Muscle of arm (tissue), 14 donors: ENCODE measurements at places on chromosomes 1 and 21. TPM values are rescaled to one million over a fixed set of nuclear protein-coding genes. Genes with fewer than 3 reads are reported as not detected.

OR2G6 gene
- polyA plus RNA-seq = not detected

GRCh38 chr1:248855580-248855979, 3.3 kb downstream of the ZNF692 start:
- no peak for DNase-seq

DNA sequence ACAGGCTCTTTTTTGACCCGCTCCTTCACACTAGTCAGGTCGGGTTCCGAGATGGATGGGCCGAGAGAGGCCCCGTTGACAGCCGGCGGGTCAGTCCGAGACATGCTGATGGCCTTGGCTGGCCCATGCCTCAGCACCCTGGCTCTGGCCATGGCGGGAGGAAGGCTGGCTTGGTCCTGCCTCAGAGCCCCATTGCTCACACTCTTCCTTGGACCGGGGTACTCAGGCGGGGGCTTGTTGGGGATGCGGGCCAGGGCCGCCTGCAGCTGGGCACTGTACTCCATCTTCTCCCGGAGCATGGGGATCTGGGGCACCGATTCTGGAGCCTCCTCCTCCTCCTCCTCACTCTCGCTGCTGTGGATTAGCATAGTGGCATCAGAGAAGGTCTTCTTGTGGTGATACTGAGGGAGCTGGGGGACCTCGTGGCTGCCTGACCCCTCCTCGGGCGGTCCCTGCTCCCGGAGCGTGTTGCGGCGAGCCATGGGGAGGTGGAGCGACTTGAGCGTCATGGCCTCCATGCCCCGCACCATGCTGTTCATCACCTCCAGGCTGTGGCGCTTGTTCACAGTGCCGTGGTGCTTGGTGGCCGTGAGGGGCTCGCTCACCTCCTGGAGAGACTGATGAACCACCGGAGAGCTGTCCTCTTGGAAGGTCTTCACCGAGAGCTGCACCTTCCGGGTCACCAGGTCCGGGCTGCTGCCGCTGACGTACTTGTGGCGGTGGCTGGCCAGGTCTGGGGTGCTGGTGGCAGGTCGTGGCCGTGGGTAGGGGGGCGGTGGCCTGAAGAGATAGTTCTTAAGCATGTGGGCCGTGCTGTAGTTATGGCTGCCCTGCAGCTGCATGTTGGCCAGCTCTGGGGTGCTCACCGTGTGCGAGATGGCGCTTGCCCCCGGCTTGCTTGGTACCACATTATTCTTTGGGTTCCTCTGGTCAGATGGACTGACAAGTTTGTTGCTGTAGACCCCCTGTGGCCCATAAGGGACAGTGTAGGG, 102.7 kb downstream of the SMYD2 start:
- DNase-seq = no peak

- no peak for DNase-seq
These were observed 858 bp downstream of the LACTBL1 start for GRCh38 chr1:22971611-22972405.

- DNase-seq = no peak
These were observed 26.0 kb downstream of the SDE2 start for GRCh38 chr1:225973158-225973557.

DNA sequence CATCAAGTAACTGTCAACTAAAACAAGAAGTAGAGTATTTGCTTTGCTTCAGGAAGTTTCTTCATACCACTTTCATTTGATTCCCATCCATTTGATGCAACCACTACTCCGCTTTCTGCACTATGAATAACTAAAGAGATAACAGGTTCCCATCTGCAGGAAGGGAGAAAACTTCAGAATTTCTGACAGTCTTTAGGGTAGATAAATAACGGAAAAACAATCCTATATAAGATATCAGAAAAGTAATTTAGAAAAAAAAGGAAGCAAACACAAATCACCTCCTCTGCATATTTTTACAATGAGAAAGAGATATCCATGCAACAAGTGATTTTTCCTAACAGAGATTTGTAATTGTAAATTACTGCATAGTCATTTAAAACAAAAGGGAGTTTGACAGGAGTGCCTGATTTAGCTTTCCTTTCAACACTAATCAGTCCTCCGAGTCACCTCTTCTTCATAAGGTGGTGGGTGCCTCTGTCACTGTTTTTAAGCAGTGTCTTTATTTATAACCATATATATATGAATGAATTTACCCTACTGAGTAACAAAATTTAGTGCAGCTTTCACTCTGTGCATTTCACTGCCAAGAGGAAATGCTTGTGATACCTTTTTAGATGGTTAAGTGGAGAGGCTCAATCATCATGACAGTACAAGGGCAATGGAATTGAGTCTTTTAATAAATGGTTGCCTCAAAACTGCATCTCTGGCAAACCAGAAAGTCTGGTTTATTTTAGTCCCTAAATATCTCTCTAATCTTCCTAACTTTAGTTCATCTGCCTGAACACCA, 1920.4 kb downstream of the MRPL39 start:
- no peak for DNase-seq

- DNase-seq = no peak
These were observed 44.8 kb downstream of the PCNT start for GRCh38 chr21:46368533-46369285.
